IMR-90 (cell line): ENCODE measurements at places on chromosomes 7 and 10.
A peak's percentile ranks its signal among the peaks of the same experiment; 100 is the strongest.

DNA sequence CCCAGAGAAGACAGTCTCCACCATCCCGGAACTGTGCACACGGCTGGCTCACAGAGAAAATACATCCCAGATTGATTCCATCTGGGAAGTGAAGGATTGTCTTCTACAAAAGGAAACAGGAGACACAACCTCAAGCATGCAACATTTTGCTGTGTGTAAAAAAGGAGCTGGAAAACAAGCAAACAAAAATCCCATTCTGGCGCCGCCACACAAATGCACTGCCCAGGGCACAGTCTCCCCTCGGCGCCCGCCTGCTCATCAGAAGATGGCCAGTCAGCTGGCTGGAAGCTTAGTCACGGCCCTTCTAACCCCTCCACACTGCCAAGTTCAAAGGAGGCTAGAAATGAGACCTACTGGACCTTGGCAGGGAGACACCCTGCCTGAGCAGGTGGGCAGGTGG, 14.1 kb upstream of the CYTH3 start:
- no peak for DNase-seq

- DNase-seq, result peak; percentile 39
Observed at GRCh38 chr7:151249732-151250072, 1.2 kb upstream of the SMARCD3 start.

GRCh38 chr7:157525491-157525915, 188.7 kb downstream of the DNAJB6 start:
- DNase-seq, result no peak

DNA sequence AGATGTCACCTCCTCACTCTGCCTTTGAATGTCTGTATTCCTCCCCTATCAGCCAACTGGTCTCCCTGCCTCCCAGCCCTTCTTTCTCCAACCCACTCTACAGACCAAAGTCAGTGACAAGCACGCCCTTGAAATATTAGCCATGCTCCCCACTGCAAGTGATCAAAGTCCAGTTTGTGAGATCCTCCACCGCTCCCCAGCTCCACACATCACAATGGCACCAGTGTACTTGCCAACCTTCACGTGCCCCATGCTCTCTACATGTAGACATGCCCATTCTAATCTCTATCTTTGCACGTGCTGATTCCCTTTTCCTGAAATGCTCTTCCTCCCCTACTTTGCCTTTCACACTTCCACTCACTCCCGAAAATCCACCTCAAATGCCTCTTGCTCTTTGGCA, 150.9 kb downstream of the GRID1 start:
- no peak for DNase-seq

DNA sequence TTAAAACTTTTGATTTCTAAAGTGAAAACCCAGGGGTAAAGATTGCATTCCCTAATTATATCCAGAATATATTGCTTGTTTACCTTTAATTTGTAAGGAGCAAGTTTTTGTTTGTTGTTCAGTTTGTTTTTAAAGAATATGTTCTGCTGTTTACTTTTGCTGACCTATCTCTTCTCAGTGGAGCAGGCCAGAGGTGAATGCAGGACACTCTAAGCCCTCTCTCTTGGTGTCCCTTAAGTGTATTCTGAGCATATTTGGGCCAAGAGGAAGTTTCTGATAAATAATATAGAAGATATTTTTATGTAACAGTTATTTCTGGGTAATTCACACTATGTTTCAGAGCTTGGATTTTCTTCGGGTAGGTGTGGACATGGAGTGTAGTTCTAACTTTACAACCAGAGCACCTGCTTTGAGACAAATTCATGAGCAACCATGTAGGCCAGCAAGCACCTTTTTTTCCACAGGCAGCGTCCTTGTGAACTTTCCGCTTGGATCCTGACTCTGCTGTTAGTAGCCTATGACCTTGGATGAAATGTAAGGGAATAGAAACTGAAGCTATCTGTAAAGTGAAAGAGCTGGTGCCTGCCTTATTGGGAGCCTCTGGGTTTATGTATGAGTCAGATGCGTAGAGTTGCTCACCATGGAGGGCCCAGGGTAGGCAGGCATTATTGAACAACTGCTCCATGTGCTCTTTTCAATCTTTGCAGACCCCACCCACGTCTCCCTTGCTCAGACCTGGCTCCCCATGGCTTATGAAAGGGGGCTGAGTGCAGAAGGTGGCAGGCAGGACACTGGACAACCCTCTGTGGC, 16.1 kb downstream of the OGDH start:
- DNase-seq, result peak; percentile 59

- DNase-seq, result no peak
Observed at GRCh38 chr7:53485354-53485753, 449.9 kb downstream of the POM121L12 start.

DNA sequence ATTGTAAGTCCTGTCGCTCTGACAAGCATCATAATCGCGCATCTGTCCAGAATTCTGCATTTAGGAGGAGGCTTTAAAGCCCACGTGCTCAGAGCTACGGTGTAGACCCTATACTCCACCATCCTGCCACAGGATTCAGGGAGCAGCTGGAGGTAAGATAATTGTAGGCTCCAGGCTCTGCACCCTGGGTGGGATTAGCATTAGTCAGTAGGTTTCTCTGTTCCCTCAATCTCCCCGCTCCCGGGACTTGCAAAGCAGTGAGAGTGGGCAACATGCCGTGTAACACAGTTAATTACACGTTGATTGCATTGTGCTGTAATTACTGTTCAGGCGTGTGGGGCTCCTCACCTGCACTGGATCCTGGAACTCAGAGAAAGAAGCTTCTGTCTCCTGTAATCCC, 89.3 kb upstream of the CUX1 start:
- no peak for DNase-seq

GRCh38 chr7:133076142-133076541, 5.7 kb downstream of the CHCHD3 start:
- DNase-seq, result no peak

DNA sequence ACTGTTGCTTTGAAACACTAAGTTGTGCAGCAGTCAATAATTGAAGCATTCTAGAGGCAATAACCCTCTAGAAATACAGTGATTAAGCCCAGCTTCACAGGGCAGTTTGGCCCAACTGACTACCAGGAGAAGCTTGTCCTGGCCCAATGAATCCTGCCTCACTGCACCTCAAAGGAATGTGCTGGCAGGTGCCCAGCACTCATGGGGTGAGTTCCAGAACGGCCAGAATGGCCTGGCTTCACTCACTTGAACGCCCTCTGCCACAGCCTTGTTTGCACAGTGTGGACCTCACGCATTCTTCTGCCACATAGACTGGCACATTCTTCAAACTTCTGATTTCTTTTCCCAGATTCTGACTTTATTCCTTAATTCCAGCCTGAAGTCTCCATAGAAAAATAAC, 6.6 kb upstream of the ITIH2 start:
- no peak for DNase-seq

DNA sequence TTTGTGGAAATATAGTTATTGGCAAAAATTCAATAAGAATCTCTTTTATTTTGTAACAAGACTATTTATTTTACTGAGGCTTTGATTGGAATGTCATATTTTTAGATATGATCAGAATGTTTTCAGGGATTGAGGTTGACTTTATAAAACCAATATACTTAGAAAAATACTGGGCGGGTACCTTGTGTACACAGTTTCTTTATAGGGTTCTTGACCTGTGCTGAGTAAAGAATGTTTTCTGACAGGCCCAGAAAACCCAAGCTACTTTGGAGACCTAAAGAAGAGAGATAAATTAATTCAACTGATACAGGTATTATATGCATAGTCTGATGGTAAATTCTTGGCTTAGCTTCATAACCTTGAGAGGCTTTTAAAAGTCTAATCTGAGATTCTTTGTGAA, 23.9 kb upstream of the SPAM1 start:
- DNase-seq, result no peak

GRCh38 chr10:76302481-76302880, 871.1 kb downstream of the LRMDA start:
- no peak for DNase-seq

DNA sequence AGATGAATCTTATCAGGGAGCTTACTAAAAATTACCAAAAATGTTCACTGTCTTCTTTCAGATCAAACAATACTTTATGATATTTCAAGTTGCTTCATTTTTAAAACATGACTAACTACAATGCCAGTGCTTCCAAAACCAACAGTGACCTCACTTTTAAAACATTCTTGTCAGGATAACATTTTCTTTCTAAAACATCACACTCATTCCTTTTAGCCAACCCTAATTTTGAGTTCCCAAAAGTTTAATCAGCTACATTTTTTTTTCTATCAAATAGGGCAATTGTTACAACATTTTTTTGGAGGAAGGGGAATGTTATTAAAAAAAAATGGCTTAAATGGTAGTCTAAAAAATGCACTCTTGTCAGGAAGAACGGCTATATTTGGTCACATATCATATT, 37.3 kb downstream of the RTKN2 start:
- peak; percentile 92 for DNase-seq

DNA sequence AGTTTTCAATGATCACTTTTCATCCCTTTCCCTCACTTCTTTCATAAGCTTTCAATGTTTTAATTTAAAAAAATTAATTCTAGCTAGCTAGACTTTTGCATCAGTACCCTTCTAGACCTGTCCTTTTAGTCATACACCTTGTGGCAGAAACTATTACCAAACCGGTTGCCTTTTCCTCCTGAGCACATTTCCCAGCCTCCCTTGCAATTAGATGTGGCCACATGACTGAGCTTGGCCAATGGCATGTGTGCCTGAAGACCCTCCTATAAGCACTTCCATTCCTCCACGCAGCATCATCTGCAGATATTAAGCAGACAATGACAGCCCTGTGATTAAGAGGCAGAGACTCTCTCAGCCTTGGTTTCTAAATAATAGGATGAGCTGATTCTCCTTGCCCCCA, 12.3 kb downstream of the DKK1 start:
- no peak for DNase-seq

DNA sequence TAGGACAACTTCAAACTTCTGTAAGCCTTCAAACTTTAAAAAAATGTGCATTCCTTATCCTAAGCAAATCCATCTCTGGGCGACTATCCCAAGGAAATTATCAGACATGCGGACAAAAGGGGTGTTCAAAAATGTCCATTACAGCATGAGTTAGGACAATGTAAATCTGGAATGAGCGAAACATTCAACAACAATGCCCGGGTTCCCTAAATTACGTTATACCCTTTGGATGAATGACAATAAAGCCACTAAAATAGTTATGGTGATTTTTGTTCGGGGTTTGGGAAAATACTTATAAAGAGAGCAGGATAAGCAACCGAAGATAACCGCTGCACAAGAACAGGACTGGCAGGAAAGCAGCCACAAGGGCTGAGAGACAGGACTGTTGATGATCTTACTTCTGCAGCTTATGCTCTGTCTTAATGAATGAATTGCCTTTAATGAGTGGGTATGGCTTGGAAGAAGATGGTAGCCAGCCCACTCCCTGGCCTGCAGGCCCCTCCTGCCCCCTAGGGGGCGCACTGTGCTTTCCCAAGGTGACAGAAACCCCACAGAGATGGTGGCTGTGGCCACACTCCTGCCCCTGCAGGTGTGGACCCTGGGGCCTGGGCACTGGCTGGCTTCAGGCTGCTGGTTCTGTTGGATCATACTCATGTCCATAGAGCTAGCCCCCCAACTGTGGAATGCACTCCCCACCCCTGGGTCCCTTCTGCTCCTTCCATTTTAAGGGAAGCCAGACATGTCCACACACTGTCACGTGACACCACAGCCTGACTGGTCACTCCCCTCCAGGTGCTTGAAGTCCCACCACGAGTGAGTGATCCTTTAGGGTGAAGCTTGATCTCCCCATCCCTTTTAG, 45.0 kb downstream of the ZCCHC24 start:
- DNase-seq, result no peak

DNA sequence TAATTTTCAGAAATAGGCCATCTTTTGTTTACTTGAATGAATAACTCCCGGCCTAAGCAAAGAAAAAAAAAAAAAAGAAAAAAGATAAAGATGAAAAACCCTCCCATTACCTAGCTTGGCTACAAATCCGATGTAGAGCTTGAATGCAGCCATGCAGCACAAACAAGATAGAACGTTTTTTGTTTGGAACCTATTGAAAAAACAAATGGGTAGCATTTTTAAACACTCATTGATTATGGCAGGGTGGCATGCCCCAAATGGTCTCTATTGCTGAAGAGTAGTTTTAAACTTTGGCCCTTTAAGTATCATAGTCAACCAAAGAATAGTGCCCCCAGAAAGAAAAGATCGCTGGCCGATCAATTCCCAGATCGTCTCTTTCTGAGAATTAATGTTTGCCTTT, 84.4 kb downstream of the VTI1A start:
- no peak for DNase-seq

- DNase-seq, result no peak
Observed at GRCh38 chr10:91227576-91227975, 7.1 kb downstream of the PCGF5 start.

DNA sequence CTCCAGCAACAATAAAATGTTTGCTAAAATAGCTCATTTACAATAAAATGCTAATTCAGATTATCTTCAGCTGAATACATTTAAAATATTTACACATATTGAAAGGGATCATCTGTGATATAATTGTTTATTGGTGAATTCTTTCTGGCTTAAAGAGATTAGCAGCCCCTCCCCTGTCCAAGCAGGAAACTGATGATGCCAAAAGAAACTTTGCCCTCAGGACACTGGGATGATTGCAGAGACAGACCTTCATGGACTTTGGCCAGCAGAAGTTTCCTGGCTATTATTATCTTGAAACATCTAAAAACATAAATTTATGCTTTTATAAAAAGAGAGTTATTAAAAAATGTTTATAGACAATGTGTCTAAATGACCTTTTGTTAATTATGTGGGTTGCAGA, 764.9 kb upstream of the MBL2 start:
- DNase-seq, result no peak

GRCh38 chr7:155975490-155975889, 163.2 kb upstream of the SHH start:
- no peak for DNase-seq

DNA sequence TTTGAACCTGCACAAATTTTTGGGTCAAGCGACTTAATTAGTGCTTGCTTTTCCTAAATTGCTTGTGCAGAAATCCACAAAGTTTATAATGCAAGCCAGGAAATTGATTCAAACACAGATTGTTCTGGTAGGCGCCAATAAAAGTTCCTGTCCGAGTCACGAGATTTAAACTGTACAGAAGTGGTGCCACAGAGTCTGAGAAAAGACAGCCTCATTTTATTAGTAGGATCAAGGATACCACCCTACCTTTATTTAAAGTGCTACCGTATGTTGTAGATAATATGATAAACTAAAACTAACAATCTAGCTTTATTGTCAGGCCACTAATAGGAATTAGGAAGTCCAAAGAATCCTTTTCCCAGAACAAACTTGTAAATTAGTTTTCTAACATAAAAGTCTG, 696.7 kb downstream of the TNS3 start:
- DNase-seq, result no peak
